Thoracic aorta (tissue), 2 donors: ENCODE measurements at places on chromosomes 16 and 17. TPM values are rescaled to one million over a fixed set of nuclear protein-coding genes. Genes with fewer than 3 reads are reported as not detected.

- no peak for DNase-seq
Measured at GRCh38 chr17:2064520-2064971, 9.6 kb downstream of the HIC1 start.

DNA sequence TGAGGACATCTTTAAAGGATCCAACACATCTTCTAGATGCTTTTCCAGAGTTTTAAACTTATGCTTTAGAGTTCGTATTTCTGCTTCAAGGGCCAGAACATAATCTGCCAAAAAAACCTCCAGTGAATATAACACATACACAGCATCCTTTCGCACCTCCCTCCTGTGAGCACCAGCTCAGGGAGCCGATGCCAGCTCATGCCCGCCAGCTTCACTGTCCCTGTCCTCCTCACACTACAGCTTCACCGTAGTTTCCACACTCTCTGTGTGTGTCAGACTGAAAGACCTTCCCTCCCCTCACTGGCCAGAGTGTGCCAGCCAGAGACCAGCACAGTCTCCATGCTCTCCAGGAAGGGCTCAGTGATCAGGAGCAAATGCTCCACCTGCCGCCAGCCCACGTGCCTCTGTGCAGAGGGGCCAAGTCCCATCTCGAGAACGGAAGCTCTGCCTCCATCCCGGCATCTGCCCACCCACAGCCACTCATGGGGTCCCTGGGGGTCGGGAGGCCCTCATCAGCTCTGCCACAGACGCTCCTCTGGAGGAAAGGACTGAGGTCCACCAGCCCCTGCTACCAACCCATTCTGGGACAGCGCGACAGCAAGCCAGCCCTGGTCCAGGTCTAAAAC is 40.8 kb downstream of the CCDC57 start:
- DNase-seq = no peak

DNA sequence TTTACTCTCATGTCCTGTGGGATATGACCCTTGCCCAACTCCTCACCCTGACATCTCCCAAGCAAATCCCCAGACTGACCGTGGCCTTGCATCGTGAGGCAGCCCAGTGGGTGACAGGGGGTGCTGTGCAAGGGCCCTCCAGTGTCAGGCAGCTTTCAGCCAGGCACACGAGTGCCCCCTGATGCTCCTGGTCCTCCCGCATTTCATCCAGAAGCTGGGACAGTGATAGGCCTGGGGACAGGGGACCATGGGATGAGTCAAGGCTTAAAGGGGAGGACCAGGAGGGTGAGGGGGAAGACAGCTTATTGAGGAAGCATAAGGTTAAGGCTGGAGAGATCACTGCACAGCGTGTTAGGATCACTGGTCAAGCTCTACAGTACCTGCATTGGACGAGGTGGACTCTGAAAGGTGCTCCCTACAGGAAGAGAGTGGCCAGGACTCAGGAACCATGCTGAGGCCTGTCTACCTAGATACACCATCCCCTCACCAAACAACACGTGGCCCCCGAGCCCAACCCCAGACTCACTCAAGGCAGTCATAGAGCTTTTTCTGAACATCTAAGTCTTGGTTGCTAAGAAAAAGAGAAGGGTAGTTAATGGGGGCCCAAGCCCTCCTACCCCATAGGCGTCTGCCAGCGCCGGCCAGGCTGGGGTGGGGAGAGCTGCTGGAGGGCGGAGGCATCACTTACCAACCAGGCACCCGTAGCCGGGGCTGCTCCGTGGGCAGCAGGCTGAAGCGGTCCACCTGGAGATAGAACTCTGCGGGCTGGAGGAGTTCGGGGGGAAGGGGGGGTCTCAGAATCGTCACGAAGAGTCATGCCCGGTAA is 998 bp downstream of the ACD start:
- DNase-seq = no peak

DNA sequence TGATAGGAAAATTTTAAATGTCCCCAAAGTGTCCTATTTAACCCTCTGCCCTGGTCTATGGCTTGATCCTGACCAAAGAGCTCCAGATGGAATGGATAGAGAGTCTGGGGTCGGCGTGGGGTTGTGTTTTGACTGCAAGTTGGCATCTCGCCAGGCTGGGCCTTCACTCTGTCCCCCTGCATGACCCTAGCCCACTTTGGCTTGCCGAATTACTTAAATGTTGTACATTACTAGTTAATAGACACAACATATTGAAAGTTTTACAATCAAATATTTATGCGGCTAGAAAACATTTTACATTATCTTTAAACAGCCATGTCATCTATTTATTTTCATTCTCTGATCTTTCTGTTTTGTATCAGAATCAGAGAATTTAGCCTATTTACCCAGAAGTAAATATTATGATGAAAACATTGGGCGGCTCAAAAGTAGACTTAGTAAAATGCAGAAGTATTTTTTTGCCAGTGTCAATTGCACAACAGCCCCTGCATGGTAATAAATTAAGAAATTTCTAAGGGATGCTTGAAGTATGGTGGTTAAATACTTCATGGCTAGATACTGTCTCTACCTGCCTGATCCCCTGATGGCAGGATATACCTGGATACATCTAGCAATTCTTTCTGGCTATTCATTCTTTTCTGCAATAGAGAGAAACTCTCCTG is 18.8 kb upstream of the MYOCD start:
- DNase-seq = no peak

The SOX15 gene
- 0.81 TPM for total RNA-seq

The WBP2 gene
- 83.1 TPM for total RNA-seq

The NOG gene
- 2.3 TPM for total RNA-seq
